Stimulated activated CD4-positive, alpha-beta T cell treated with anti-CD3 and anti-CD28 coated beads, TNF-alpha, amount 100 ng/mL, for 48 hours (primary cell): ENCODE measurements at places on chromosomes 4 and X.

DNA sequence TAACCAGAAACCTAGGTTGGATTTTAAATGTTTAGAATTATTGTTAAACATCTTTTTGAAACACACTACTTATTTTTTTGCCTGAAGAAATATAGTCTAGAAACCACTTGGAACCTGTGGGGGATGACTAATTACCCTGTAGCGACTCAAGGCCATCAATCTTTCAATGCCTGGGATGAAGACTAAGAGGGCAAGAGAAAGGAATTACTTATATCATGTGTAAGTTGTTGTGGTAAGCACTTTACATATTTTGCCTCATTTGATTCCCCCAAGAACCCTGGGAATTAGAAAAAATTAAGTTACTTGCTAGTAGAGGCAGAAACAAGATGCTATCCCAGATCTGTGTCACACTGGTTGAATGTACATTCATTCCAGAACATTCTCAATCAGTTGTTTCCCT is 170.9 kb upstream of the GRIA3 start:
- DNase-seq: no peak

DNA sequence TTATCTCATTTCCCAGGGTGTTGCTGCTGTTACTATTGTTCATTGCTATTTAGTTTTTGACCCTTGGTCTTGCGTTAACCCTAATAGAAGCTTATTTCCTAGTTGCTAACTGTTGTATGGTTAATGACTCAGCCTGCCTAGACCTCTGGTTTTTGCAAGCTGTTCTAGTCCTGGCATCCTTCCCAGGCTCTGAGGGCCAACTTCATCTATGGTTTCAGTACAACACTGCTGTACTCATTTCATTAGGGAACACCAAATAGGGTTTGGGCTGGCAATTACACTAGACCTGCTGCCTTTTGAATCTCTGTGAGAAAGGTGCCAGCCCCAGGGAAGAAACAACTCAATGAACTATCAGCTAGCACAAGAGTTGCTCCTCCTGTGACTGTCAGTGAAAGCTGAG is 59.6 kb downstream of the DCX start:
- no peak for DNase-seq

- DNase-seq: no peak
Measured at GRCh38 chr4:26573389-26573794, 10.5 kb upstream of the TBC1D19 start.

DNA sequence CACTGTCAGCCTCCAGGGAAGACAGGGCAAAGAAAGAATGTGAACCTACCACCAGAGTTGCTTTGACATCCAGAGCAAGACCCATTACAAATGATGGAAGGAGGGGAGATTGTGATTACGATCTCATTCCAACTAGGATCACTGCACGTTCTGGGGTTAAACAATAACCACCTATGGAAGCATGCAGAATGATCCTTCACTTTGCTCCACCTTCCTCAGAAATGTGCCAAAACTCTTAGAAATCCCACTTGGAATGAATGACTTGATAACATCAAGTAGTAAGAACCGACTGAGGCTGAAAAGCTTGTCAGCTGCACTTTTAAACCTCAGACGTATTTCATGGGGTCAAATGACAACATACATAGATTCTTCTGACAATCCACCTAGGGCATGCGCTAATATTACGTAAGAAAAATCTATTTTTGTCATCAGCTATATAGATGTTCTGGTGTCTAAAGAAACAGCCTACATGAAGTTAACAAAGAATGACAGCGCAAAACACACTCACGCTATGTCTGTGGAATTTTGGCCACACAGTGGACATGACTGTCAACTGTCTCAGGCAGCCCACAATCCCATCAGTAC is 3.5 kb upstream of the STS start:
- no peak for DNase-seq

DNA sequence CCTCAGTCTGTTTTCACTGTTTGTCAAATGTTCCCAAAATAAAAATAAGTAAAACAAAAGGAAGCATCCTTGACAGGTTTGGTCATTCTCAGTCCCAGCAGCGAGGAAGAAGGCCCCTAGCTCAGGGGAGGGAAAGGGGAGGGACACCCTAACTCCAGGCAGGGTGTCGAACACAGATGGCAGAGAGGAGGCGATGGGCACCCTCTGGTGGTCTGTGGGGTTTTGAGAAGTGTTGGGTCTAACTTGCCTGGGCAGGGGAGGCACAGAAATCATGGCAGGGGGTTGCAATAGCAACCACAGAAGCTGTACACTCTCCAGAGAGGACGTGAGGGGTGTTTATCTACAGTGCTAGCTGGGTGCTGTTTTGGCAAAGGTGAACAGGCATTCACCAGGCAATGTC is 229.8 kb upstream of the SFRP2 start:
- no peak for DNase-seq

- peak; percentile 61 for DNase-seq
Measured at GRCh38 chr4:8198906-8199593, at the start of gene SH3TC1. Gene SH3TC1 (plus strand): TSS chr4:8199290. CDS start chr4:8205195, 5,905 bp downstream.

DNA sequence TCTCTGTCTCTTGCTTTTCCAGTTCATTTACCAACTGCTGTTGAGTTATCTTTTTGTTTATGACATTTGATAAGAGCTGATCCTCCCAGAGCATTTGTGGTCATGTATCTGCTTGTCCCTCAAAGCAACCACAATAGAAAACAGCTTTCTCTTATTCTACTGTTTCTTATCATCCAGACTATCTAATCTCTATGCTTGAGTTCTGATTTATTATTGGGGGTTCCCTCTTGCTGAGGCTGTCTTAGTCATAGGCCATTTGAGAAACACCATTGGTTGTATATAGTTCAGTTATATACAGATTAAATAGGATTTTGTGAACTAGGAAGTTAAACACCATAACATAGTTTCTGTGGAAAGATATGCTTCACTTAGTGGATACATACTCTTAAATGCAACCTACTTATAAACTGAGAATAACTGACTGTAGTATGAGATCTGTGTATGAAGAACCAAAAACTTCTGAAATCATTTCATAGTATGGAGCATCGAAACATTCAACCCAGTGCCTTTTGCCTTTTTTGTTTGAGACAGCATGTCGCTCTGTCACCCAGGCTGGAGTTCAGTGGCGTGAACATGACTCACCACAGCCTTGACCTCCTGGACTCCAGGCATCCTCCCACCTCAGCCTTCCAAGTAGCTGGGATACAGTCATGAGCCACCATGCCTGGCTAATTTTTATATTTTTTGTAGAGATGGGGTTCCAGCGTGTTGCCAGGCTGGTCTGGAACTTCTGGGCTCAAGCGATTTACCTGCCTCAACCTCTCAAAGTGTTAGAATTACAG is 75.8 kb downstream of the STIM2 start:
- DNase-seq: no peak
